ENCODE measurements at places on chromosomes 3 and 15.

DNA sequence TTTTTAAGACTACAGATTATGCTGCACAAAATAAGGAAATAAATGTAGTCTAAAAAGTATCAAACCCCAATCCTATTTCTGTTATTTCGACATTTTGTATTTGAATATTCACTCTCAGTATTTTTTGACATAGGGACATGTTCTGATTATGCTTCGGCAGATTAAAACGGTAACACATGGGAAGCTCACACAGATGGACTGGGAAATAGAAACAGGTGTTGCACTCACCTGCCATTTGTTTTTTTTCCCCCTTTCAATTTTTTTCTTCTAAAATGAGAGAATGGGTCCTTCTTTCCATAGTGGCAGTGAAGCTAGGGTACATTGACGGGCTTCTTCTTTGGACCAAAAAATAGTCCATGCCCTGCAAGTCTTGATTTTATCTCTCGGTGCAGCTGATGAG lies 163.1 kb downstream of the MYRIP start:
- no peak for DNase-seq

DNA sequence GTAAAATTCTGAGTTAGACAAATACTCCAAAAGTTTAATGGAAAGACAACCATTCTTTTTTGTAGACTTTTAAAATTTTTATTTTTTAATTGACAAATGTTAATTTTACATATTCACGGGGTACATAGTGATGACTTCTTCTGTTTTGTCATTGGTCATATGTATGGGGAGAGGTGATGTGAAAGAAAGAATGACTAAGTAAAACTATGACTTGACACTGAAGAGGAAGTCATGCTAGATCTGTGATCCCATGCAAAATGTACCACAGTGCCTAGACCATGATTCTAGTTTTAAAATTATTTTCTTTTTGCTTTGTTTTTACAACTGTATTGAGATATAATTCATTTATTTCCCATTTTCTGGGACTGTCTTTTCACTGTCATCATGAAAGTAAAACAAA lies 281.6 kb downstream of the MBNL1 start:
- no peak for DNase-seq

GRCh38 chr3:27553886-27554540 lies 69.8 kb upstream of the SLC4A7 start:
- DNase-seq, result peak; percentile 41

DNA sequence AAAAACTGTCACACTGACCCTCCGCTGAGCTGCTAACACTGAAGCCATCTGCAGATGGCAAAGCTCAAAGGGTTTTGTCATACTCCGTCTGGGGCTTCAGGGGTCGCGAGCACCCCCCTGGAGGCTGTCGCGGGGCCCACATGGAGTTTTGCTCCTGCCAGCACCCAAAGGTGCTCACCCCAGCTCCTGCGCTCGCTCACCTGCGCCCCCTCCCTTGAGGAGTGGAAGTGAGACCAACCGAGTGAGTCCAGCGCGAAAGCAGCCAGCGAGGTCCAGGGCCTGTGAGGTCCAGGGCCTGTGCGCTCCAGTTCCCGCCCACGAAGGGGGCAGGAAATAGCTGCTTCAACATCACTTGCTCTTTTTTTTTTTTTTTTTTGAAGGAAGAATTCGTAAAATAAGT lies 208.5 kb downstream of the ROBO2 start:
- DNase-seq, result no peak

- DNase-seq, result peak; percentile 38
These were observed 30.3 kb downstream of the SYNM start for GRCh38 chr15:99135194-99135593.

DNA sequence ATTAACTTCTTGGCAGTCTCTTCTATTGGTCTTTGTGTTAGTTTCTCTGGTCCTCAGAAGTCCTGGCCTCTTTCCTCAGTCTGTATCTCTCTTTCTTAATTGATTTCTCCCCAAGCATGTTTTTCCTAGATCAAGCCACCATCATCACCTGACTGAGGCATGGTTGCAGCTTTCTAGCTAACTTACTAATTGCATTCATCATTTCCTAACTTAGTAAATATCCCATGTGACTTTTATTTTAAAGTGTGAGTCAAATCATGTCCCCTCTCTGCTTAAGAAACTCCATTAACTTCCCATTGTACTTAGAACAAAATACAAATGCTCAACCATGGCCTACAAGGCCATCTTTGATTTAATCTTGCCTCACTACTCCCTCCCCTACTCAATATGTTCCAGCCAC lies 135.4 kb upstream of the FRMD4B start:
- DNase-seq, result no peak

Measured in adipocyte (in vitro differentiated cells).